ENCODE measurements at places on chromosomes 5 and 9.

DNA sequence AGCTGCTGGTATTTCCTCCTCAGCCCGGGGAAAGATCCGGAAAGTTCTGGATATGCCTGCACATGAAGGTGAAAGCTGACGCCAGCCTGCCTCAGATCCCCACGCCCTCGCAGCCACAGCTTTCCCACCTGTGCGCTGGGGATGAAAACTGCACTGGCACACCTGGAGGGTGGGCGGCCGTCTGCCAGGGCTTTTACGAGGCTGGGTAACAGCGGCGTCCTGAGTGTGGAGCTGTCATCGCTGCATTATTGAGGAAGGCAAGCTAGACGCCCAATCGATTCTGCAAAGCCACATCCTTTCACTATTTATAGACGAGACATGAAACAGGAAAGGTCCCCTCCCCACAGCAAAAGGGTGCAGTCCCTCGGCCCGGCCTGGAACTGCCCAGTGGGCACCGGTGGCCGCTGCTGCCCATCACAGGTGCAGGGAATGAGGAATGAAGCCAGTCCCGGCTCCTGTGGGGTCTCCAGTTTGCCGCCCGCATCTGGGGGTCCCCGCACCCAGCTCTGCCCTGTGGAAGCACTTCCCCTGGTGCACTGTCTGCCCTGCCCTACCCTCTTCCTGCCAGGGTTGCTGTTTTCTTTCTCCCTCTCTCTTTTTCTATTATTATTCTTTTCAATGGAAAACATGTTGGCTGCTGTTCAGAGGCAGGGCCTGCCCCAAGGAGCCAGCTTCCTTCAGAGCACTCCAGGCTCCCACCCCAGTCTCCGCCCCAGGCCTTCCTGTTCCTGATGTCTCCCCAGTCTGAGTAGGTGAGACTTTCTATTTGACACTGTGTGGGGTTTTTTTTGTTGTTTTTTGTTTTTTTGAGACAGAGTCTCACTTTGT lies 7.0 kb downstream of the NOTCH1 start:
- peak; percentile 85 for DNase-seq

DNA sequence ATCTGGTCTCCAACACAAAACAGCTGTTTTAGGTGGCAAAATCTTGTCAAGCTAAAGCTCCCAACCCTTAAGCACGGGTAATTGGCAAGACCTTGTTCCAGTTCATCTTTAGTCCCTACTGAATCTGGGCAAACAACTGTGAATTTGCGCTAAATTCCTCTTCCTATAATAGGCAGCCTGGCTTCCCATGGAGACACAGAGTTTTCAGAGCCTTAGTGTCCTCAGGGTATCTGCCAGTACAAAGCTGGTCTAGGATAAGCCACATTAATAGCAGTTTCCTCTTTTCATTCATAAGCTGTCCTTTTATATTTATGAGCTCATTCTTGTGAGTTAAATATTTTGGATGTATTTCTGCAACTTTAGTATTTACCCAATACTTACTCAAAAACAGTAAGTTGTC lies 59.5 kb downstream of the FGF10 start:
- DNase-seq: no peak

GRCh38 chr5:81533629-81534405 lies 139.9 kb upstream of the ACOT12 start:
- DNase-seq: no peak

GRCh38 chr9:15935661-15936305 lies 382.9 kb downstream of the CCDC171 start:
- DNase-seq: no peak

GRCh38 chr5:80376557-80376956 lies 31.3 kb upstream of the ZFYVE16 start:
- no peak for DNase-seq

DNA sequence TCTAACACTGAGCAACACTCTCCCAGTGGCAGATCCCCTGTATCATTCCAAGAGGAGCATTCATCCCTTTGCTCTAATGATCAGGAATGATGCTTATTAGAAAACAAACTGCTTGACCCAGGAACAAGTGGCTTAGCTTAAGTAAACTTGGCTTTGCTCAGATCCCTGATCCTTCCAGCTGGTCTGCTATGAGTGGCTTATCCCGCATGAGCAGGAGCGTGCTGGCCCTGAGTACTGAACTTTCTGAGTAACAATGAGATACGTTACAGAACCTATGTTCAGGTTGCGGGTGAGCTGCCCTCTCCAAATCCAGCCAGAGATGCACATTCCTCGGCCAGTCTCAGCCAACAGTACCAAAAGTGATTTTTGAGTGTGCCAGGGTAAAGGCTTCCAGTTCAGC lies 29.7 kb downstream of the GABRP start:
- no peak for DNase-seq

- no peak for DNase-seq
Observed at GRCh38 chr9:137614631-137615386, 4.0 kb upstream of the EHMT1 start.

DNA sequence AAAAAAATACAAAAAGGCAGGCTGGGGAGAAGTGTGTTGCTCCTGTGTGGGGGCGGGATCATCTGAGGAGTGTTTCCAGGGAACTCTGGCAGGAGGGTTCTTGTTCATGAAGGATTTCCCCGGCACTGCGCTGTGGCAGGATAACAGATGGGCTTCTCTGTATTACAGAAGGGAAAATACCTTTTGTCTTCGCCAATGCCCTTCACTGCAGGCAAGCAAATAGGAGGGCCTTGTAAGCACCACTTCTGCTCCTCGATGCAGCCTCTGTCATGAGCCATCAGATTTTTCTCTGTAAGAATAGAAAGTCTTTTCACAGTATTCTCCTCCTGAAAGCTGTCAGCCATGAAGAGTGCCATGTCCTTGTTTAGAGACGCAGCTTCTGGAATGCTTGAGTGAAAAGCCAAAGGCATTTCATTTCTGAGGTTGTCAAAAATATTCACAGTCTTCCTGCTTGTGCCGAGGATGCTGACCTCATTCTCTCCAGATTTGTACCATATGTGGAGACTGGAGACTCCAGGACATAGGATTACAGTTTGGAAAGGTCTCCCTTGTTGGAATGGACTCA lies 294.0 kb downstream of the YTHDC2 start:
- no peak for DNase-seq

DNA sequence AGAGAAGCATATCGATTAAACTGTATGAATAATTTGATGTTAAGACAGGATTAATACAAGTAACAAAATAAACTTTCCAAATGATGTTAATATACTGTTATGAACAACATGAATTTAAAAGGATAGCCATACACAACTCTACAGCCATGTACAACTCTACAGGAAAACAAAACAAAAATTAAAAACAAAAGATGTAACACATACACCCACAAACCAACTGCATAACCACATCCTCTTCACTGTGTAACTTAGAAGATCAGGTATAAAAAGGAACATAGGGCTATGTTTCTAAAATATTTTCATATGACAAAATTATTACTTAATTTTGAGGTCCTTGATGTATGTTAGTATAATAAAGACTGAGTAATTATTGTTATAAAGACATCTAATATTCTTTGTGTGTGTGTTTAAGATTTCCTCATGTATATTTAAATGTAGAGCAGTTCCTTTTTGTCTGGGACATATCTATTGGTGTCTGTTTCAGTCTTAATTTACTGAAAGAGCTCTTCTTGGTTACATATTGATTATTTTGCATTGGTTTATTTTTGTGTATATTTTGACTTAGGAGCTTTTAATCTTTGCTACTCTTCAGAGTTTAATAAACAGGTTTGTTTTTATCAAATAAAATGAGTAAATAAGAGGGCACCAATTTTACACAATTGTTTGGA lies 966.8 kb upstream of the CTNND2 start:
- no peak for DNase-seq

GRCh38 chr9:124760719-124761118 lies 10.4 kb downstream of the NR6A1 start:
- no peak for DNase-seq

DNA sequence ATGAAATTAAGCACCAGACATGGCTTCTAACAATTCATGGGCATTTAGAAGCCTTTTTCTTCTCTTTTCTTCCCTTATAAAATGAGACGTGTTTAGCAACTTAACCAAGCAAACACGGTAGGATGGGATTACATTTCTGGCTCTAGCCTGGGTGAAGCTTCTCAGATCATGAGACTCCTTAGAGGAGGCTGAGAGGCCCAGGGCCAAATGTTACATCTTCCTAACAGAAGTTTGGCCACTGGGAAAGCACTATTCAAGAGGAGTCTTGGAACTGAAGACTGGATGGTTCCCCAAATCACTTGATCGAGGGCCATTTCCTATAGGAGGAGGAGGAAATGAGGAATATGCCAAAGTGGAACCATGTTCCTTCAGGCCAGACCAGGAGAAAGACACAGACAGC lies 1.9 kb downstream of the GABRP start:
- no peak for DNase-seq

- DNase-seq: no peak
Observed at GRCh38 chr9:95465115-95465514, 51.7 kb downstream of the PTCH1 start.

- no peak for DNase-seq
Observed at GRCh38 chr5:154205441-154206117, 15.0 kb downstream of the GALNT10 start.

GRCh38 chr9:33187519-33188218 lies 20.5 kb upstream of the B4GALT1 start:
- DNase-seq: no peak

- DNase-seq: no peak
Observed at GRCh38 chr5:159504106-159504856, 174.0 kb upstream of the IL12B start.

DNA sequence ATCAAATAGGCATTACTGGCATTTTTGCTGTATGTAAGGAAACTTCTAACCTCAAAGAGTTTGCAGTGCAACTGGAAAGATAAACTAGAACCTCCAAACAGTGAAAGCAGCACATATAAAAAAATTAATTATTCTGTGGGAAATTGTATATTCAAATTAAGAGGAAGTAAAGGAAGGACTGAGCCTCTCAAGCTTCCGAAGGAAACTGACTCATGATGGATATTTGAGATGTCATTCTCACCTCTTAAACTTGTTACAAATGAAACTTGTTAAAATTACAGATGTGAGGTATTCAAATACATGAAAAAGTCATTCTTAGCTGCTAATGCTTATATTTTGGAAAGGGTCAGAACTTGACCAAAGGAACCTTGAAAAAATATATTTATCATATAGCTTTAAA lies 538.7 kb downstream of the PDE4D start:
- no peak for DNase-seq

- no peak for DNase-seq
Observed at GRCh38 chr9:104786293-104786692, 22.4 kb downstream of the NIPSNAP3B start.

GRCh38 chr5:111975133-111975532 lies 218.1 kb upstream of the NREP start:
- DNase-seq: no peak

- DNase-seq: no peak
Observed at GRCh38 chr9:68458918-68459317, 81.8 kb downstream of the TMEM252 start.

GRCh38 chr5:99437986-99438385 lies 509.2 kb upstream of the CHD1 start:
- DNase-seq: no peak

- DNase-seq: no peak
Observed at GRCh38 chr9:27602954-27603353, 29.7 kb upstream of the C9orf72 start.

- DNase-seq: no peak
Observed at GRCh38 chr5:132831095-132831860, 831 bp upstream of the SHROOM1 start.

DNA sequence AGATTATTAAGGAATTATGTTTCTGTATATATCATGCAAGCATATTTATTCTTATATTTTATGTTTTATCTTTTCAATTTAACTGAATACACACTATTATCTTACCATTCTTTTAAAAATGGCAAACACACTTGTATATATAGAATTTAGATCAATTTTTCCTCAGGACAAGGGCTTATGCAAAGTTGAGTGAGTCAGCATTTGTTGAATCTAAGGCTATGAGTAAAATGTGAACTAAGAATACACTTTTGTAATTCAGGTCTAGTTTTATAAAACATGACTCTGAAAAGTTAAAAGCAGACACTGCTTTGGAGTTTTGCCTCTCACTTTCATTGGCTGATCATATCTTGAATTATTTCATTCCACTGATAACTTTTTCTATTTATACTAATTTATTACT lies 127.8 kb downstream of the FOCAD start:
- no peak for DNase-seq

DNA sequence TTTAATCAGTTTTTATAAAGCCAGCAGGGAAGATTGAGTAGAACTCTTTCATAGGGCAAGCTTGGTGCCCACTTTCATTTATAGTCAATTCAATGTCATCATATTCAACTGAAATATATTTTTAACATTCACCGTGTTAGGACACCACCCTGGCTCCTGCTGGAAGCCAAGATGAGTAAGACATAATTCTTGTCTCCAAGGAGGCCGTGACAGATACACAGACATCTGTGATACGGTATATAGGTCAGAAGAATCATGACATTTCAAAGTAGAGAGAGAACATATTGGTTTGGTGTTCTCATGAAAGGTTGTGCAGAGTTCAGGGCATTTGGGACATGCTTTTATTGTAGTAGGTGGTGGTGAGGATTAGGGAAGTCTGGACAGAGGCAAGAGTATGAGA lies 120.1 kb downstream of the CMYA5 start:
- no peak for DNase-seq

DNA sequence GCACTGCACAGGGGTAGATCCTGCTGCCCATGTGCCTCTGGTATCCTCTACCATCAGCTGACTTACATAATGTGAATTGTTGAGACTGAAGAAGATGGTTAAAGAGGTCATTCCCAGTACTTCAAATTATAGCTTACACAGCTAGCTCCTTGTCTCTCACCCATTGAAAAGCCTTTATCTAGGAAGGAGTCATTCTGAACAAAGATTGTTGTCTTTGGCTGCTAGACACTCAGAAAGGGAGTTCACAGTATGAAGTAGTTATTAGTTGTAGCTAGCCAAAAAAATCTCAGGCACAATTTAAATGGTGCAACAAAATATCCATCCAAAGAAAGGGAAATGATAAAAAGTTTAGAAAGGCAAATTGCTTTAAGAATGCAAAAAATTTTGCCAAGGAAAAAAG lies 102.0 kb upstream of the NREP start:
- no peak for DNase-seq

GRCh38 chr5:68290847-68291246 lies 75.3 kb downstream of the PIK3R1 start:
- DNase-seq: no peak

- DNase-seq: no peak
Observed at GRCh38 chr5:109996246-109996645, 306.5 kb downstream of the MAN2A1 start.

GRCh38 chr5:53219174-53219573 lies 109.6 kb upstream of the MOCS2 start:
- DNase-seq: no peak
